Smooth muscle cell of trachea (primary cell): ENCODE measurements at places on chromosomes 5 and 9. TPM values are rescaled to one million over a fixed set of nuclear protein-coding genes. Genes with fewer than 3 reads are reported as not detected.

CPLANE1 gene
- 18.4 and 27.6 TPM in 2 replicates for total RNA-seq

SEMA4D gene
- 0.58 and 0.66 TPM in 2 replicates for total RNA-seq

JAK2 gene
- total RNA-seq: 15.4 and 17.2 TPM in 2 replicates

BSPRY gene
- total RNA-seq: not detected in 2 replicates

ACTBL2 gene
- not detected in 2 replicates for total RNA-seq

NUDT12 gene
- total RNA-seq: 11.1 and 18.8 TPM in 2 replicates

KCNT1 gene
- not detected in 2 replicates for total RNA-seq

PFN3 gene
- total RNA-seq: not detected in 2 replicates

PCDHAC1 gene
- under 0.01 TPM in 2 replicates for total RNA-seq

SPINK6 gene
- not detected in 2 replicates for total RNA-seq

GPR151 gene
- not detected in 2 replicates for total RNA-seq

CAAP1 gene
- total RNA-seq: 19.2 and 19.5 TPM in 2 replicates

FCN2 gene
- not detected in 2 replicates for total RNA-seq

PROB1 gene
- total RNA-seq: 1.2 and 2.6 TPM in 2 replicates

CFAP90 gene
- total RNA-seq: 0.17 TPM in 1 of 2 replicates, not detected in the other

SOX30 gene
- under 0.01 TPM in 1 of 2 replicates, not detected in the other for total RNA-seq

CTNNA1 gene
- total RNA-seq: 511 and 560 TPM in 2 replicates

SLC45A2 gene
- total RNA-seq: under 0.01 TPM in 1 of 2 replicates, not detected in the other

OBP2B gene
- total RNA-seq: not detected in 2 replicates

TERT gene
- total RNA-seq: not detected in 2 replicates

SHC3 gene
- total RNA-seq: 24.9 and 61.4 TPM in 2 replicates

TMEM174 gene
- not detected in 2 replicates for total RNA-seq

PCDHGC4 gene
- 4.5 and 6.0 TPM in 2 replicates for total RNA-seq

ORM2 gene
- not detected in 2 replicates for total RNA-seq

GPX3 gene
- 7.6 and 18.4 TPM in 2 replicates for total RNA-seq

C5orf58 gene
- total RNA-seq: not detected in 2 replicates

HCN1 gene
- total RNA-seq: not detected in 2 replicates

FOXD4L6 gene
- not detected in 2 replicates for total RNA-seq

SAXO1 gene
- total RNA-seq: under 0.01 and 0.17 TPM in 2 replicates

CD274 gene
- total RNA-seq: 3.2 and 3.3 TPM in 2 replicates

ABLIM3 gene
- 23.1 and 42.5 TPM in 2 replicates for total RNA-seq

IDNK gene
- 4.8 and 12.4 TPM in 2 replicates for total RNA-seq

GRXCR2 gene
- not detected in 2 replicates for total RNA-seq

UGT3A1 gene
- not detected in 2 replicates for total RNA-seq

CDC23 gene
- total RNA-seq: 23.8 and 25.0 TPM in 2 replicates

SURF6 gene
- 9.6 and 10.9 TPM in 2 replicates for total RNA-seq

SPAG8 gene
- total RNA-seq: 0.99 and 1.5 TPM in 2 replicates

LRRC19 gene
- total RNA-seq: not detected in 2 replicates

C9orf50 gene
- total RNA-seq: 0.17 and 0.44 TPM in 2 replicates

SLCO6A1 gene
- not detected in 2 replicates for total RNA-seq

EMB gene
- total RNA-seq: 8.3 and 13.7 TPM in 2 replicates

CCL21 gene
- not detected in 2 replicates for total RNA-seq
